ENCODE measurements at places on chromosomes 4 and X. TPM values are rescaled to one million over a fixed set of nuclear protein-coding genes. Genes with fewer than 3 reads are reported as not detected.

Gene ADGRL3
- 34.5 TPM for total RNA-seq

GRCh38 chrX:17183566-17183965 lies 191.4 kb upstream of the NHS start:
- DNase-seq, result no peak

- DNase-seq, result no peak
These were observed 5.8 kb downstream of the BMP2K start for GRCh38 chr4:78781924-78782323.

Gene CXorf65
- total RNA-seq, result not detected

- DNase-seq, result no peak
These were observed 8.2 kb upstream of the SMPX start for GRCh38 chrX:21766101-21766500.

Gene SLC10A4
- total RNA-seq, result 2.0 TPM

Gene TCEAL6
- total RNA-seq, result not detected

- DNase-seq, result no peak
These were observed 25.9 kb downstream of the LIAS start for GRCh38 chr4:39484582-39485272.

- no peak for DNase-seq
These were observed 278.3 kb downstream of the INPP4B start for GRCh38 chr4:142567620-142568451.

Gene FGFR3
- total RNA-seq, result 48.1 TPM

Gene HSD17B10
- total RNA-seq, result 135 TPM

Gene XAGE1A
- total RNA-seq, result not detected

Gene WNK3
- total RNA-seq, result 30.7 TPM

Gene SPANXC
- not detected for total RNA-seq

DNA sequence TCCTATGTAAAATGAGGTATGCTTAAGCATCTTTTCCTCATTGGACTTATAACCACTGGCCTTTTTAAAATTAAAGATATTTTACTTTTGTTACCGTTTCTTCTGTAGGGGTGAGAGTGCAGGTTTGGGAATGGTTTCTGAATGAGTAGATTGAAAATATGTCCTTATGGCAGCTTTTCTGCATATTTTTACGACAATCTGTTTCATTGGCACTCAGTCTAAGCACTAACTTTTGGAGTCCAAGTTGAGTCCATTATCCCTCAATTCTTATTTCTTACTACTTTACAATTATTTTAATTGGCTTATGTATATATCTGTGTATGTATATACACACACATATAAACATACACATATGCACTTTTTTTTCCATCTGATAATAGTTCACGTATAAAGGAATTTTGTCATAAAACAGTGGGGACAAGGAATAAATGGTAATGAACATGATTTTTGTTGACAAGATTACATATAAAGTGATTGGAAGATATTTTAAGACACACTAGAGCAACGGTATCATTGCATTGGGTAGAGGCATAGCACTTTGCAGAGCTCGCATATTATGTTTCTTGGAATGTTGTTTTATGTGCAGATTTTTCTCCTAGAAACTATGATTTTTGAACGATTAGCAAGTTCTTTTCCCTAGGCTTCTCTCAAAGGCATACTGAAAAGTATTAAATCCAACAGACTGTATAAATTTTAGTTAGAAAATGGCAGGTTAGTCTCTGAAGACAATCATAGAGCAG lies 133.0 kb downstream of the FAT4 start:
- DNase-seq, result no peak

Gene SORCS2
- 1.2 TPM for total RNA-seq

Gene ZNF718
- 14.4 TPM for total RNA-seq

DNA sequence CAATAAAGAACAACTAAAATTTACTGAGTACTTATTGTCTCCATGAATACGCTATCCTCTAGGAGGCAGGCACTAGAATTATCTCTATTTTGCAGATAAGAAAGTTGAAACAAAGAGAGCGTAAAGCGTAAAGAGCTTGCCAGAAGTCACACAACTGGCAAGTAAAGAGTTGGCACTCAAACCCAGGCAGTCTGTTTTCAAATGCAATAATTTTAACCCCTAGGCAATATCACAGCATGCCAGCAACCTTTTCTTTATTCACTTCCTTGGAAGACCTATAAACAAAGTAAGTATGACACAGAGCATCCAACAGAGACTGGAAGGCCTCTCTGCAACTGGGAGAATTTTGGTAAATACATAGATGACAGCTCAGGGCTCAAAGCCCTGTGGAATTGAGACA lies 23.2 kb upstream of the AMELX start:
- no peak for DNase-seq

- peak; percentile 68 for DNase-seq
These were observed 79.6 kb downstream of the SMIM20 start for GRCh38 chr4:25993395-25994185.

DNA sequence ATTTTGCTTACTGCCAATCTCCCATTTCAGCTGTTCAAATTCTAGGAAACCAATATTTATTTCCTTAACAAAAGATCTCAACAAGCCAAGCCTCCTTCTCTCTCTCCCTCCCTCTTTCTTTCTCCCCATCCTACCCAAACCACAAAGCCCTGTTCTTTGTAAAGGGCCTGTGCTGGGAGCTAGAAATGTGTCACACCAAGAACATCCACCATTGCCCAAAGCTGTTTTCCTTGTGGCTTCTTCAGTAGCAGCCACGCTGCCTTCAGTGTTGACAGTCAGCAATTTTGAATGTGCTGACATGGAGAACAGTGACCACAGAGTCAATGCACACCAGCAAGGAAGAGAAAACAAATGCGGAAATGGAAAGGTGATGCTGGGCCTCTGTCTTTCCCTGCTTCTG lies 203.0 kb downstream of the MAML3 start:
- no peak for DNase-seq

DNA sequence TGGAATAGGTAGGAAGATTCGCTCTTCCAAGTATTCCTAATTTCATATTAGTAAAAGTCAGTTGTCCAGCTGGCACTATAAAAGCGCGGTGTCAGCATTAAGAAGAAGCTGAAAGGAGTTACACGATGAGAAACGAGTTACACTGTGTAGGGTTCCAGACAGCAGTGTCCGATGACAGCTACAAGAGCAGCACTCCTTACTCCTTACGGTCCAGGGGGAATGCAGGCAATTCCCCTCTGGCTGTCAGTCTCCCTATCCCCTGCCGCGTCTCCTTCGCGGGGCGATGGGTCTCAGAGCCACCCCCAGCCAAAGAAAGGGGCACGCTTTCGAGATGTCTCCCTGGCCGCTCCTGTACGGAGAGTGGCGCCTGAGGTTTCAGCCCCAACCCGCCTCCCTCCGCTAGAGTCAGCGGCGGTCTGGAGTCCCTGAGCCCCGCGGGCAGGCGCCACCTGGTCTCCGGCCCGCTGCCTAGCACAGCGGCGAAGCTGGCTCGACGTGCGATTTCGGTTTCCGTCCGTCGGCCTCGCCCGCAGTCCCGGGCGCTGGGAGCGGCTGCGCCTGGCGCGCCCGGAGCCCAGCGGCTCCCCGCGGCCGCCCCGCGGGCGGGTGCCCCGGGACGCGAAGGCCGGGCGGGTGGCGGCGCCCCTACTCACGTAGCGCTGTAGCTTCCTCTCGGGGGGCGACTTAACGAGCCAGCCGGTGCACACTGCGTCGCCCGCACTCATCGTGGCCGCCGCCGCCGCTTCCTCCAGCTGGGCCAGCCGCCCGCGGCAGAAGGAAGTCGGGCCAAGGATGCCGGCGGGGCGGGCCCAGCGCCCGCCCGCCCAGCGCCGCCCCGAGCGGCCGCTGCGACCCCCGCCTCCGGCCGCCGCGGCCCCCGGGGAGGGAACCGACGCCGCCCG lies at the start of gene GAB3:
Gene GAB3 (minus strand): TSS at position 777 of the 902 bp plus-strand sequence. CDS start 52 bp downstream, at position 725.
- DNase-seq, result no peak

GRCh38 chr4:76570141-76570973 lies 135.3 kb downstream of the SHROOM3 start:
- DNase-seq, result no peak

DNA sequence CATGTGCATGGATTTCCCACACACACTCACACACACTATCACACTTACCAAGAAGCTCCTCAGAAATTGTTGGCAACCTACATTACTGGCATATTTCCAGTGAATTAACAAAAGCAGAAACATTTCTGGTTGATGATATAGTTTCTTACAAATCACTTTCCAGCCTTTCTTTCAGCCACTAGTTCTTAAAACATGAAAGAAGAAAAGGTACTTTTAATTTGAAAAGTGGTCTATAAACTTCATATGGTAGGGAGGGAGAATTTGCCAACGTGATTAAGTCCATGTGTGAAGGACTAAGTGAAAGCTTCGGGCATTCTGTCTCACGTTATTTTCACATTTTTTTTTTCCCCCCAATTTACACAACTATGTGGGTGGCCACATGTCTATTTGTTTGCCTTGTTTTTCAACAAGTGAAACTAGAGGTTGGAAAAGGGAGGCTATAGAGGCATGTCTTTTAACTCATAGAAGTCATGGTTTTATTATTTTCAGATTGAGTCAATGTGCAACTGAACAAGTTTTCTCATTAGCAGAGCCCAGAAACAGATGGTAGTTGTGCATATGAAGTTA lies 832.1 kb upstream of the INTU start:
- no peak for DNase-seq

GRCh38 chrX:105116486-105116885 lies 104.0 kb downstream of the TEX13A start:
- no peak for DNase-seq

Gene ANKRD17
- total RNA-seq, result 87.9 TPM

Gene TLR2
- total RNA-seq, result 0.71 TPM

GRCh38 chr4:124151031-124151430 lies 561.5 kb downstream of the ANKRD50 start:
- no peak for DNase-seq

- no peak for DNase-seq
These were observed 109.7 kb downstream of the ELOVL6 start for GRCh38 chr4:110088670-110089069.

DNA sequence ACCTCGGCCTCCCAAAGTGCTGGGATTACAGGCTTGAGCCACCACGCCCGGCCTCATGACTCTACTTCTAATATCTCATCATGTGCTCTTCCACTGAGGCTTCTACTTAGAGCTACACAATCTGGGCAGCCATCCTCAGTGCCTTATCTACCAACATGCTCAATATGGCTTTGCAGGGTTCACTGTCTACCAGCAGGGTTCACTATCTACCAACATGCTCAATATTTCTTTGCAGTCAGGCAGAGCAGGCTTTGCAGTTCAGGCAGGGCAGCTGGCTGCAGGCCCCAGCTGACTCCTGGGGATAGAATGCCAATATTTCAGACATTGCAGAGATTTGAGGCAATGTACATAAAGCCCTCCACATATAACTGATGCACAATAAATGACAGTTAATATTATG lies 47.5 kb downstream of the PKD2 start:
- peak; percentile 10 for DNase-seq

GRCh38 chr4:5892323-5893003 lies 423 bp downstream of the CRMP1 start:
- no peak for DNase-seq

DNA sequence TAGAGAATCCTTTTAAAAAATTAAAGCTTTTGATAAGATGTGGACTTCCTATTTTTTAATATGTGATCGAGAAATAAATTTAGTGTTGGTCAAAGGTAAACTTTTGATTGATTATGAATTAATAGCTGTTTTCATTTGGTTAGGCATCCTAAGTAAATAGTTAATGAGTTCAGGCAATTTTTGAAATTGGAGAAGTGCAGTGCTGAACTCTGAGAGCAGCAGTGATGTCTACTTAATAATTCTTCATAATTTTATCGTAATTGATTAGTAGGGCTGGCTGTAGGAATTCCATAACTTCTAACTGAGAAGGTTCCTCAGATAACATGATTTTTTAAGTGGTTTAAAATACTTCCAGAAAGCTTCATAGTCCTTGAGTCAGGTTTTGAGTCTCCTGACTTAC lies 1.5 kb downstream of the MND1 start:
- no peak for DNase-seq

Gene NAA11
- total RNA-seq, result not detected

- DNase-seq, result no peak
These were observed 189.0 kb upstream of the HCCS start for GRCh38 chrX:10922159-10922558.

DNA sequence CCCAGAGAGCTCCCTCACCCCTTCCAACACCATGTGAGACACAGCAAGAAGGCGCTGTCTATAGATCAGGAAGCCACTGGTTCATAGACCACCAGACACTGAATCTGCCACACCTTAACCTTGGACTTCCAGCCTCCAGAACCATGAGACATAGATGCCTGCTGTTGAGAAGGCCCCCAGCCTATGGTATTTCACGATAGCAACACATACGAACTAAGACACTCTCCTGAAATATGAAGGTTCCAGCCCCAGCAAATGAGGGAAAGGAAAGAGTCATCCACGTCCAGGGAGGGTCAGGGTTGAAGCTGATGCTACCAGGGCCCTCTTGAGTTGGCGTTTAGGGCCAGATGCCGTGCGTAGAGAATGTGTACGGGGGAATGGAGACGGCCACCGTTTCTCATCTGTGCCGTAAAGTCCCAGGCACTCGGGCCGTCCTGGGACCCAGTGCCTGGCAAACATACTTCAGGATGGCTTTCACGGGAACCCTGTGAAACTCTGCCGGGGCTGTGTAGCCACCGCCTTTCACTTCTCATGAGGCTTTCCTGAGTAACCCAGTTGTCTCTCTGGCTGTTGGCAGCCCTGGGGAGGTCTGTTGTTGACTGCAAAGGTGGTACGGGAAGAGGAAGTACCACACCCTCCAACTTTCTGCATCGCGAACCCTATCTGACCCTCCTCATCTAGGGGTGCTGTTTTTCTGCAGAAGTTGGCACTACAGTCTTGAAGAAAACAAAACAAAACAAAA lies 17.7 kb upstream of the P2RY8 start:
- DNase-seq, result no peak
